Mesothelial cell of epicardium (in vitro differentiated cells): ENCODE measurements at places on chromosomes 2 and 18.
A peak's percentile ranks its signal among the peaks of the same experiment; 100 is the strongest.

DNA sequence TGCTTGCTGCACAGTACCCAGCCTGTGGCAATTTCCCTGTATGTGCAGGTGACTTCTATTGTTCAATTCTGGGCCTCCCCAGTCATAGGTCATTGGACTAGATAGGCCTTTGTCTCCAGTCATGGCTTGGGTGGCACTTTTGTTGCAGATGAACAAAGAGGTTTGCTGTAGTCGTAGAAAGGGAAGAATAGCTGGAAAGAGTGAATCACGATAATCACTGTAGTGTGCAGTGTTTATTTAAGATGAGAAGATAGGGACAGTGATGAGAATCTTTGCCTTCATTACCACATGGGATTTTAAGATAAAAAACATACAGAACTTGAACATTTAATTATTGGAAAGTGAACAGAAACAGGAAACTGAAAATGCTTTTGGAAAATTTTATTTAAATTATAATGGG lies 156.1 kb upstream of the CYRIA start:
- no peaks in the 10 kb centered on the region for H3K27me3 ChIP-seq
- DNase-seq: no peak

GRCh38 chr2:127205218-127206125 lies 14.6 kb downstream of the CYP27C1 start:
- H3K27me3 ChIP-seq: no peaks in the 10 kb centered on the region
- H3K4me1 ChIP-seq: peaks cover 2% of the 10 kb centered on the region
- DNase-seq: no peak
- H3K36me3 ChIP-seq: peaks cover 2% of the 10 kb centered on the region
- no peak overlapping the region for H3K27ac ChIP-seq

GRCh38 chr18:44835703-44836102 lies 155.0 kb downstream of the SETBP1 start:
- DNase-seq: no peak
- peaks cover 54% of the 10 kb centered on the region for H3K4me1 ChIP-seq
- H3K4me3 ChIP-seq: no peak overlapping the region
- no peaks in the 10 kb centered on the region for H3K36me3 ChIP-seq
- peaks cover 2% of the 10 kb centered on the region for H3K27me3 ChIP-seq

DNA sequence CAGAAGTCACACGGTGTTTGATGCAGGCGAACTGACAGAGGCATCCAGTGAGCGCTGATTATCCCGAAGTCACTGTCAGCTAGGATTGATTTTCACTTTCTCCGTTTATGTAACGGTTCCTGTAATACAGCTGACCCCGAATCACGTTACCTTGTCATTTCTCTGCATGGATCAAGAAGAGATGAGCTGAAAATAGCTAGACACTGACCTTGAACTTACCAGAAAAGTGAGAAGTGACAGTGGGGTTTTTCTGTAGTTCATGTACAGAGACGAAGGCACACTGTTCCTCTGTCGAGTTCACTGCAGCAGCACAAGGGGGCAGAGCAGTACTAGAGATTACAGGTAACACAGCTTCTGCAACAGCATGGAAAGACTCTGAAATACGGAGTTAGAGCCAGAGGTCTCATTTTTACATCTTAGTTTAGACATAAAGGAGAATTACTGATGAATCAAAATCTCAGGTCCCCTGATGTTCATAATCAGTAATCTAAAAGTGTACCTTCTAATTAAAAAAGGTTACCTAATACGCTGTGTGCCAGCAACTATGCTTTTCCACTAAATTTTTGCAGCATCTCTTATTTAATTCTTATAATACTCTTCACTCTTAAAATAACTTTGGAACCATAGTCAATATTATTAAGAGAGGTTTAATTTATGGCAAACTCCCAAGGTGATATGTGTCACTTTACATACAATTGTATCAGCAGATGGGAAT lies 33.1 kb downstream of the ARHGAP15 start:
- H3K4me3 ChIP-seq: no peak overlapping the region
- DNase-seq: peak; percentile 23
- H3K4me1 ChIP-seq: peaks cover 34% of the 10 kb centered on the region
- H3K27me3 ChIP-seq: peaks cover 25% of the 10 kb centered on the region

DNA sequence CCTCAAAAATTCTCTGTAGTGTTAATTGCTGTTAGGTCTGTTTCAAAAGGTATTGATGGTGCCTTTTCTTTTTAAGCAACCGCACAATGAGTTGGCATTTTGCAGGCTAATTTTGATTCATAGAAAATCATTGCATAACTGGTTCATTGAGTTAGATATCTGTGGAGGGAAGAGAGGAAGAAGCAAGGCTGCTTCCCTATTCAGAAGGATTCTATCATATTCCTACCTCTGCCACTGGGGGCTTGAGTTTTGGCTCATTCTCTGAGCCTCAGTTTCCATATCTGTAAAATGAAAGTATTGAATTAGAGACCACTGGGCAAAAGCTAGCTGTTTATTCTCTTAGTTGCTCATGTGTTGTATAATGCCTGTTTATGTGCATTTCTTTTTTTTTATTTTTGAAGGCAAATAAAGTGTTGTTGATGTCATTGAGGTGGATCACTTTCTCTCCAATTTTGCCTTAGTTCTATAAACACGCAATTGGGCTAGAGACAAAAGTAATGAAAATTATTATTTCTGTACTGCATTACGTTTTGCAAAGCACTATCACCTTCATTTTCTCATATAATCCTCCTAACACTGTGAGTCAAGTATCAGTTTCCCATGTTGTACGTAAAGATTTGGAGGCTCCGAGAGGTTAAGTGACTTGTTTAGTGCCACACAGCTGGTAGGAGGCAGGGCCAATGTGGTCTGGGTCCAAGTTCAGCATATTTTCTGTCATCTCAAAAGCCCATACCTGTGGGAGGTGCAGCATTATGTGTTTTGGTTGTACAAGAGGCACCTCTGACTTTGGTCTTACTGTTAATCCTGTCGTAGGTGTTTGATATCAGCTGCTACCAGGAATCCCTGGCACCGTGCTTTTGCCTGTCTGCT lies 5.9 kb downstream of the TRIB2 start:
- peaks cover 2% of the 10 kb centered on the region for H3K27me3 ChIP-seq
- H3K36me3 ChIP-seq: peaks cover 28% of the 10 kb centered on the region
- peak overlapping the region; percentile 41 for H3K27ac ChIP-seq
- DNase-seq: no peak
- peaks cover 43% of the 10 kb centered on the region for H3K4me1 ChIP-seq
- H3K4me3 ChIP-seq: no peak overlapping the region

DNA sequence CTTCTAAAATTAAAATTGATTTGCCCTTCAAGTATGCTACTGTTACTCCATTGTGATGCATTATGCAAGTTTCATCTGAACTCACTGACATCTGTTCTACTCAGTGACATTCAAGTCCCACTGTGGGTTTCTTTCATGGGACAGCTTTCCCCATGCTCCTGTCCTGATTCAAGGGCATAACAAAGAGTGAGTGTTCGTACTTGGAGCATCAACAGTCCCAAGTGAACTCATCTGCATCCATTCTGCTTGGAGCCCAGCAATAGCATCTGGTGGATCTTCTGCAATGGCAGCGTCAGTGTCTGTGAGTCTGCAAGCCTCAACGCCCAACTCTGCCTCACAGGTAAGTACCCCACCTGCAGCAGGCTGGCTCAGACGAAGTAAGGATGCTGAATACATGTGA lies 27.5 kb downstream of the BUB1 start:
- H3K36me3 ChIP-seq: peaks cover 20% of the 10 kb centered on the region
- H3K4me3 ChIP-seq: no peak overlapping the region
- H3K27me3 ChIP-seq: no peaks in the 10 kb centered on the region
- DNase-seq: no peak
- no peaks in the 10 kb centered on the region for H3K4me1 ChIP-seq

- H3K4me3 ChIP-seq: no peak overlapping the region
- peaks cover 5% of the 10 kb centered on the region for H3K36me3 ChIP-seq
- H3K4me1 ChIP-seq: peaks cover 26% of the 10 kb centered on the region
Measured at GRCh38 chr18:35616664-35617423, 35.3 kb downstream of the GALNT1 start.

DNA sequence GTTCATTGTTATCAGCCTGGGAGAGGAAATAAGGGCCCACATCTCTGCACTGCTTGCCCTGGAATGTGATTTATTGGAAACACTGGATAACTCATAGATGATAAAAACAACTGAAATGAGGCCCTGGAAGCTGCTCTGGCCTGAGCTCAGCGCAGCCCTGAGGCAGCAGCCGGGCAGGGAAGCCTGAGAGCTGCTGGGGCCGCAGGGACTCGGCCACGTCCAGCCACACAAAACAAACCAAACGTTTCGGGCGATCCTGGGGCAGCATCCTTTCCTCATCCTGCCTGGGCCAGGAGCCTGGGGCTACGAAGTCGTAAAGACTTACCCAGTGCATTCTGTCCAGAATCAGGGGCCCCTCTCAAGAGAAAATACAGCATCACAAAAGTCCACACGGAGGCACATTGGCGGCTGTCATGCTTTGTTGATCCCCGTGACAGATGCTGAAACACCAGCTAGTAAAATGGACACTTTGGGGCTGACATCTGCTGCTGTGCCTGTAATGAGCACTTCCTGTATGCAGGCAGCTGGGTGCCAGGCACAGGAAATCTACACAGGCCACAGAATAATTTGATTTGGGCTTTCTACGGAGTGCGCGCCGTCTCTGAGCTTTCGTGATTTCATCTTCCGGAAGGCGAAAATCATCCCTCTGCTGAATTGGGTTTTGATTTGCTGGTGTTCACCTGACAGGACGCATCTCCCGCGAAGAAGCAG lies 250.6 kb downstream of the EIPR1 start:
- no peaks in the 10 kb centered on the region for H3K36me3 ChIP-seq
- H3K27ac ChIP-seq: peak overlapping the region; percentile 53
- no peaks in the 10 kb centered on the region for H3K27me3 ChIP-seq
- peaks cover 19% of the 10 kb centered on the region for H3K4me1 ChIP-seq
- H3K4me3 ChIP-seq: no peak overlapping the region
- DNase-seq: no peak

GRCh38 chr18:25239581-25240419 lies 112.2 kb downstream of the ZNF521 start:
- H3K4me1 ChIP-seq: peaks cover 8% of the 10 kb centered on the region
- H3K27me3 ChIP-seq: no peaks in the 10 kb centered on the region
- no peak overlapping the region for H3K27ac ChIP-seq

GRCh38 chr18:27750014-27750413 lies 426.9 kb downstream of the CDH2 start:
- H3K27ac ChIP-seq: no peak overlapping the region
- DNase-seq: no peak
- no peaks in the 10 kb centered on the region for H3K36me3 ChIP-seq
- peaks cover 8% of the 10 kb centered on the region for H3K4me1 ChIP-seq
- H3K27me3 ChIP-seq: no peaks in the 10 kb centered on the region

DNA sequence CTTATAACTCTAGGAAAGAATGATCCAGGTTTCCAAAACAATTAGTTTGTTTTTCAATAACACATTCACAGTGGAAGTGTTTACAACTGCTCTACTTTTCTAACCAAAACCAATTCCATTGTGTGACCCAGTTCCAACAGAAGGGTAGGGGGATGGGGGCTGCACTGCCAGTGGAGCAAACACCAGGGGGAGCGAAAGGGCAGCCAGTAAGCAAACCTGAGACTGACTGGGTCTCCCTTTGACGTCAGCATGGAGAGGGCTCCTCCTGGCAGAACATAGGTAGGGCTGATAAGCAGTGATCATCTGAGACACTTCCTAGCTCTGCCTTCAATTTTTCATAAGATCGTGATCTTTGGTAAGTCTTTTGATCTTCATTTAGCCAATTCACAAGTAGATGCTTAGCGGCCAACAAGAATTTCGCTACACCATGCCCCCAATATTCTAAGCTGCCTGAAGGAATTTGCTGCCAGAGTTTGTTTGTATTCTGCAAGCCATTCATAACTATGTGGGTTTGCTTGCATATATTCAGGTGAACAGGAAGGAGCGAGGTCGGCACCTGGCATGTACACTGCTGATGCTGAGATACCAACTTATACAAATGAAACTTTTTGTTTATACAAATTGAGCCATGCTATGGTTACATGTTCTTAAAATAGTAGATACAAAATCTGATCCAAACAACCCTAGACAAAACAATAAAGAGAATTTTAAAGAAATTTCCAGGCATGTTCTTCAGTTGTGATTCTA lies 45.9 kb downstream of the ST6GAL2 start:
- DNase-seq: no peak
- no peak overlapping the region for H3K4me3 ChIP-seq
- no peaks in the 10 kb centered on the region for H3K36me3 ChIP-seq
- peak overlapping the region; percentile 83 for H3K27ac ChIP-seq
- H3K27me3 ChIP-seq: peaks cover 4% of the 10 kb centered on the region
- peaks cover 30% of the 10 kb centered on the region for H3K4me1 ChIP-seq

GRCh38 chr2:83941886-83942285 lies 517.2 kb downstream of the SUCLG1 start:
- no peak for DNase-seq
- H3K27me3 ChIP-seq: peaks cover 4% of the 10 kb centered on the region
- H3K36me3 ChIP-seq: no peaks in the 10 kb centered on the region
- no peak overlapping the region for H3K4me3 ChIP-seq

DNA sequence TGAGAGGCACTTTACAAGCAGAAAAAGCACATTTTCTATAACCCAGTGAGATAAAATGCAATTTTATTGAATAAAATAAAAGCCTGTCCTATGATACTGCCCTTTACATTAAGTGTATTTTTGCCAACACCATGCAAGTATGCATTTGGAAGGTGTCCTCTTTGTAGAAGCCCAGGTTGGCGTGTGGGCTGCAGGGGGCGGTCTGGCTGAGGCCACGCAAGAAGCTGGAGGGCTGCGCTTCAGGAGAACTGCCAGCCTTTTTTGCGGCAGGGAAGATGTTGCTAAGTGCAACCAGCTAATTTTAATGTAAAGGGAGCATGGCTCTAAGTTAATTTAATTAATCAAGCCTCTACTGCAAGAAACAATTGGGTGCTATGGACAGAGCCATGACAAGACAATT lies 562.8 kb upstream of the SALL3 start:
- H3K27me3 ChIP-seq: peaks cover 44% of the 10 kb centered on the region
- no peaks in the 10 kb centered on the region for H3K36me3 ChIP-seq
- no peaks in the 10 kb centered on the region for H3K4me1 ChIP-seq

GRCh38 chr2:6683516-6683915 lies 182.2 kb downstream of the CMPK2 start:
- H3K36me3 ChIP-seq: peaks cover 5% of the 10 kb centered on the region
- no peaks in the 10 kb centered on the region for H3K4me1 ChIP-seq
- DNase-seq: no peak
- peaks cover 8% of the 10 kb centered on the region for H3K27me3 ChIP-seq

DNA sequence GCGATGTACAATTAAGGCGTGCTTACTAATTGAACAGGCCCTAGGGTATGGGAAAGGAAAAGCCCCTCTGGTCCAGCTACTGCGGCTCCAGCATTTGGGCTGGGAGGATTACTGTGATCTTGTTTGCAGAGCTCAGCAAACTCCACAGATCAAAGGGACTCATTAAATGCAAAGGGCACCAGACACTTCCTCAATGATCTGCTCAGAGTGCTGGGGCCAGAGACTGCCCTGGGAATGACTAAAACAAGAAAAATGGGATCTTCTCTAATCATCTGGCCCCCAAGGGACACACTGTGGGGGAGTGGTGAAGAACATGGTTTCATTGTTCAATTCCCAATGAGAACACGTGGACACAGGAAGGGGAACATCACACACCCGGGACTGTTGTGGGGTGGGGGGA lies 85.0 kb downstream of the MARCHF4 start:
- H3K4me3 ChIP-seq: no peak overlapping the region
- no peak for DNase-seq
- peaks cover 17% of the 10 kb centered on the region for H3K27me3 ChIP-seq
- H3K4me1 ChIP-seq: peaks cover 4% of the 10 kb centered on the region
